ENCODE measurements at places on chromosomes 12 and 14.

DNA sequence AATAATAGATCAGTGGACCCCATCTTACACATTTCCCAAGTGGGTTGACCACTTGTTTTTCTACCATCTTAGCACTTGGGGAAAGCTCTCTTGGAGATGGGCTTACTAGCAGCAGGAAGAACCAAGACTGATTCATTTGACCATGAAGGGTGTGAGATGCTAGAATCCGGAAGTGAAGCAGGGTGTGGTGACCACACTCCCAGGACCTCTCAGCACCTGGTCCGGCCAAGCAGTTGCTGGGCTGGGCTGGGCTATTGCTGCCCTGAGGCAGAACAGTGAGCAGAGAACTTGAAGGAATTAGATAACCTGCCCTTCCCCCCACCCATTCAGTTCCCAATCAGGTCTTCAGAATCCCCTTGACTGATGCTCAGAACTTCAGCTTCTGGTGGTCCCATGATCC lies 24.4 kb downstream of the ADCY6 start:
- DNase-seq, result no peak

DNA sequence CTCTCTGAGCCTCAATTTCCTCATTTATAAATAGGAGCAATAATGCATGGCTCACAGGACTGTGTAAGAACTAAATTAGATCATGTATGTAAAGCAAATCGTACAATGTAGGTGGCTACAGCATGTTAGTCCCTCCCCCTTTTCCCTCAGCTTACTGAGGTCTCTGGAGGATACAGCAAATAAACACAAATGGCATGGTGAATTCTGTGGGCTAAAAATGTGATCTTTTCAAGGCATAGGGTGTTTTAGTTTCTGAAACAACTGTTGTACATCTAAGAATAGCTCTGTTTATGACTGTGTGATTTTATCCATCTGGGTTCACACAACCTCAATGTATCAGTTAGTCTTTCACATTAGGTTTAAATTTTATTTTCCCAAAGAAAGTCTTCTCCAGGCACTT lies 121.2 kb upstream of the PLEKHG7 start:
- no peak for DNase-seq

DNA sequence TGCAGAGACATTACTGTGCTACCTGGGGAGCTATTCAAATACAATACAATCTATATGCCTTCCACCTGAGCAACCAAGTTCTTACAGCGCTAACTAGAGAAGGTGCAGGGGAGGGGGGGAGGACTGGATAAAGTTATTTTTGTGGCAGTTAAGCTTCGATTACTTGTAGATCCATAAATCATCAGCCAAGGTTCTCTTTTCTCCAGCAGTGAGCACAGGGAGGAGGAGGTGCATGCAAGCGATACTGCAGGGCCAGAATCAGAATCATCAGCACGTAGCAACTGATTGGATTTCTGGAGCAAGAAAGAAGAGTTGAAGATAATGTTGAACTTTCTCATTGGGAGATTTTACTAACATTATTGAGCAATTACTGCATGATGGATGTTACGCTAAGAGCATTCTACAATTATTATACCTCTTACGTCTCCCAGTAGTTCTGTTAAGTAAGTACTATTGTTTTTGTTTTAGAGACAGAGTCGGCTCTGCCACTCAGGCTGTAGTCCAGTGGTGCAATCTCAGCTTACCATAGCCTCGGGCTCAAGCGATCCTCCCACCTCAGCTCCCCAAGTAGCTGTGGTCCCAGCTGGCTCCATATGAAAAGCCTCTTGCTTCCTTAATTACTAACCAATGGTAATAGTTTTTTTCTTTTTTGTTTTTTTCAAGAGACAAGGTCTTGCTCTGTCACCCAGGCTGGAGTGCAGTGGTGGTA lies 74.6 kb upstream of the EEA1 start:
- no peak for DNase-seq

- no peak for DNase-seq
These were observed 44.2 kb upstream of the RASSF3 start for GRCh38 chr12:64566122-64566521.

DNA sequence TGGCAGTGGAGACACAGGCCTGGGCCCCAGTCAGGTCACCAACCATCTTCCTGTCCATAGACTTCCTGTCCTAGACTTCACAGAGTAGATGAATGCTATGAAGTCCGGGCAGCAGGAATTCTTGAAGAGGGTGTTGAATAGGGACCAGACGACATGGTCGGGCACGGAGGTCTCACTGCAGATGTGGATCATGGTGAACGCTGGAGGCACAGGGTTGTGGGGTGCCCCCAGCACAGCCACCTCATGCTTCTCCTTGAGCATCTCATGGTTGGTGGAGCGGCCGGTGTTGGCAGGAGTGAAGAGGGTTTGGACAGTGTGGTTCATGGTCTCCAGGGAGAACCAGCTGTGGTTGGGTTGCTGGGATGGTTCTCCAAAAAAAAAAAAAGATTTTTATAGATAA lies 55.8 kb upstream of the AMIGO2 start:
- DNase-seq, result no peak

DNA sequence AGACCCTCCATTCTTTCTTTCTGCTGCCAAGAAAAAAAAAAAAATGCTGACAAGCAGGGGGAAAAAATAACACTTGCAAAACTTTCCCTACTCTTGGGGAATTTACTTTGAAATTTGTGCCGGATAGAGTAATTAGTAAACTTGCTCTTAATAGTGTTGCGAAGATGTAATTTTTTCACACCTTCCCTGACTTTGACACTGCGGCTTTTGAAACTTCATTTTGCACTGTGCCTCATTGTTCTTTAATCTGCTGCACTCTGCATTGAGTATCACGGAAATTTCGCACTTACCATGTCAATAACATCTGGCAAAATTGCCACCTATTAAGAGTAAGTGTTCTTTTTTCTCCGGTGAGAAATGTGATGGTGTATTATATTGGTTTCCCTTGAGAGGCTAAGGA lies 596.1 kb downstream of the VRK1 start:
- DNase-seq, result no peak

DNA sequence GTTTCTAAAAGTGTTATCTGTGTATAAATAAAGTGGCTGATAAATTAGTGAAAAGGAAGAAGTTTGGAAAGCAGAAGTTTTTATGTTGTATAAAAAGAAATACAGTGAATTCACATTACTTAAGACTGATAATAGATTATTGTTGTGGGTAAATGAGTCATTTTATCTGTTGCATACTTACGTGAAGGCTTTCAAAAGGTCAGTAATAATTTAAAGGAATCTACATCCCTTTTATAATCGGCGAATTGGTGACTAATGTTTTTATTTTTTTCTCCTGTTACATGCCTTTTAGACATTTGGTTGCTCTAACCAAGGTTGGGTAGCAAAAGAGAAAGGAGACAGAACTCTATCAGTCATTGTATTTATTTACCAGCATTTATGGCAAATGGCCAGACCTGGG lies 155.9 kb downstream of the SLC41A2 start:
- no peak for DNase-seq

- DNase-seq, result no peak
These were observed 21.5 kb upstream of the PTPRQ start for GRCh38 chr12:80422550-80422949.

DNA sequence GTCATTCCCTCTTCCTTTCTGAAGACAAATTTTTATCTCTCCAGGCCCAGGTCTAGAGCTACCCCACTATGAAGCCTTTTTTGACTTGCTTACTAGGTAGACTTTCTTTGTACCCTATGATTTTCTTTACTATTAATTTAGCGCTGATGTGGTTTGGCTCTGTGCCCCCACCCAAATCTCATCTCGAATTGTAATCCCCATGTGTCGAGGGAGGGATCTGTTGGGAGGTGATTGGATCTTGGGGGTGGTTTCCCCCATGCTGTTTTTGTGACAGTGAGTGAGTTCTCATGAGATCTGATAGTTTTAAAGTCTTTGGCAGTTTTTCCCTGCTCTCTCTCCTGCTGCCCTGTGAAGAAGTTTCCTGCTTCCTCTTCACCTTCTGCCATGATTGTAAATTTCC lies 118.1 kb downstream of the SLC38A1 start:
- DNase-seq, result no peak

DNA sequence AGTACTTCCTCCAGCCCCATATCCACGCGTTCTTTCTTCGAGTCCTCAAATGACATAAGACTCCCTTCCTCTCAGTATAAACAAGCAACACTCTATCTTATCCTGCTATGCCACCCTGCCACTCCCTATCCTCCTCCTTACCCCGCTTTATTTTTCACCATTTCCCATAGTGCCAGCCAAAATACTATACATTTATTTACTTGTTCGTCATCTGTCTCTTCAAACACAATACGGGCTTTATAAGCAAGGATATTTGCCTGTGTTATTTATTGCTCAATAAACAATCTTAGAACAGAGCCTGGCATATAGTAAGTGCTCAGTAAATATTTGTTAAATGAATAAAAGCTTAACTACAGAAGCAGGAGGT lies 444.9 kb downstream of the EGLN3 start:
- DNase-seq, result no peak

GRCh38 chr14:73452341-73453186 lies 5.8 kb downstream of the NUMB start:
- DNase-seq, result no peak

GRCh38 chr12:48351022-48351708 lies 446 bp upstream of the ZNF641 start:
- DNase-seq, result no peak

DNA sequence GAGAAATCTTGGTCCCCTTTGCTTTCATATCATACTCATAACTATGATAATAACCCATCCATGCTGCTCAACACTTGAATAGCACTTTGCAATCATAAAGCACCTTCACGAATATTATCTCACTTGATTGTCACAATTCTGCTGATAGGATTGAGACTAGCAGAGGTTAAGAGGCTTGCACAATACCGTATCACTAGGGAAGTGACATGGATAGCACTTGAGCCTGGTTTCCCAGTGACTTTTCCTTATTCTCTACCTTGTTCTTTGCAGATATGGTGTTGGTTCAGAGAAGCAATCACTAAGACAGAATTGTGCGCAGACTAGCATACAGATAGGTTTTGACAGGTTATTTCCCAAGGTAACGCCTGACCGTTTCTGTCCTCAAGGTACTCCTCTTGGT lies 186.6 kb upstream of the GZMB start:
- DNase-seq, result no peak

- no peak for DNase-seq
These were observed 39.1 kb downstream of the MBIP start for GRCh38 chr14:36281309-36281708.

GRCh38 chr14:36454599-36455240 lies 65.3 kb downstream of the NKX2-1 start:
- DNase-seq, result no peak

DNA sequence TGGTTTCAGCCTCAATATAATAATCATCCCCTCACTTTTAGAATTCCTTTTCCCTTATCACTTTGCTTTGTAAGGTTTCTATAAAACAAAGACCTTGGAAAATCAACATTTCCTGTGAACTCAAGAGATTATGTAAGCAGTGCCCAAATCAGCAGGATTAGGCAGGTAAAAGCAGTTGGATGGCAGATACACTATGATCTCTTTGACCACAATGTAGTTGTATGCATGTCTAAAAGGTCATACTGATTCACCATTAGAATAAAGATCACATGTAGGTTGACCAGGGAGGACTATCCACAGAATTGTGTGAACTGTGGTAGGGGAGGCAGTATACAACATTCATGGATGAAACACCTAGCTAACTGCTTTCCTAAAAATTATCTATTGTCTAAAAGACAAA lies 57.5 kb downstream of the DENND5B start:
- no peak for DNase-seq

DNA sequence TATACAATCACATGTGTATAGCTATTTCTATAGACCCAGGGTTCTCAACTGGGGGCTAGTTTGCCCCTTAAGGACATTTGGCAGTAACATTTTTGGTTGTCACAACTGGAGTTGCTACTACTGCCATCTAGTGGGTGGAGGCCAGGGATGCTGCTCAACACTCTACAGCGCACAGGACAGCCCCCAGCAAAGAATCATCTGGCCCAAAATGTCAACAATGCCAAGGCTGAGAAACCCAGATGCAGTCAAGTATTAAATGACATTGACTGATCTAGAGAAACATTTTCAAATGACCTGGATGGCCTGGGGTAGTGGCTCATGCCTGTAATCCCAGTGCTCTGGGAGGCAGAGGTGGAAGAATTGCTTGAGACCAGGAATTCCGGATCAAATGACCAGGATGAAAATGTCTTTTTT lies 5.8 kb downstream of the WSB2 start:
- no peak for DNase-seq

GRCh38 chr12:32478858-32479725 lies 79.7 kb downstream of the FGD4 start:
- DNase-seq, result no peak

DNA sequence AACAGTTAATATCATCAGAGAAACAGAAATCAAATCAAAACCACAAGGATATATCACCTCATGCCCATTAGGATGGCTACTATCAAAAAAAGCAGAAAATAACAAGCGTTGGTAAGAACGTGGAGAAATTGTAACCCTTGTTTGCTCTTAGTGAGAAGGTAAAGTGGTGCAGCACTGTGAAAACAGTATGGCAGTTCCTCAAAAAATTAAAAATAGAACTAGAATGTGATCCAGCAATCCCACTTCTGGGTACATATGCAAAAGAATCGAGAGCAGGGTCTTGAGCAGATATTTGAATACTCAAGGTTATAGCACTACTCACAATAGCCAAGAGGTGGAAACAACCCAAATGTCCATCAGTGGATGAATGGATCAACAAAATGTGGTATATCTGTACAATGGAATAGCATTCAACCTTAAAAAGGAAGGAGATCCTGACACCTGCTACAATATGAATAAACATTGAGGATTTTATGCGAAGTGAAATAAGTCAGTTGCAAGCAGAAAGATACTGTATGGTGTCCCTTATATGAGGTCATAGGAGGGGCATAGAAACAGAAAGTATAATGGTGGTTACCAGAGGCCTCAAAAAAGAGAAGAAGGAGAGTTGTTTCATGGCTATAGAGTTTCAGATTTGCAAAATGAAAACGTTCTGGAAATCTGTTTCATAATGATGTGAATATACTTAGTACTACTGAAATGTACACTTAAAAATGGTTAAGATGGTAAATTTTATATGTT lies 131.0 kb upstream of the EEA1 start:
- no peak for DNase-seq

- no peak for DNase-seq
These were observed 156.3 kb downstream of the PELI2 start for GRCh38 chr14:56274556-56274955.

DNA sequence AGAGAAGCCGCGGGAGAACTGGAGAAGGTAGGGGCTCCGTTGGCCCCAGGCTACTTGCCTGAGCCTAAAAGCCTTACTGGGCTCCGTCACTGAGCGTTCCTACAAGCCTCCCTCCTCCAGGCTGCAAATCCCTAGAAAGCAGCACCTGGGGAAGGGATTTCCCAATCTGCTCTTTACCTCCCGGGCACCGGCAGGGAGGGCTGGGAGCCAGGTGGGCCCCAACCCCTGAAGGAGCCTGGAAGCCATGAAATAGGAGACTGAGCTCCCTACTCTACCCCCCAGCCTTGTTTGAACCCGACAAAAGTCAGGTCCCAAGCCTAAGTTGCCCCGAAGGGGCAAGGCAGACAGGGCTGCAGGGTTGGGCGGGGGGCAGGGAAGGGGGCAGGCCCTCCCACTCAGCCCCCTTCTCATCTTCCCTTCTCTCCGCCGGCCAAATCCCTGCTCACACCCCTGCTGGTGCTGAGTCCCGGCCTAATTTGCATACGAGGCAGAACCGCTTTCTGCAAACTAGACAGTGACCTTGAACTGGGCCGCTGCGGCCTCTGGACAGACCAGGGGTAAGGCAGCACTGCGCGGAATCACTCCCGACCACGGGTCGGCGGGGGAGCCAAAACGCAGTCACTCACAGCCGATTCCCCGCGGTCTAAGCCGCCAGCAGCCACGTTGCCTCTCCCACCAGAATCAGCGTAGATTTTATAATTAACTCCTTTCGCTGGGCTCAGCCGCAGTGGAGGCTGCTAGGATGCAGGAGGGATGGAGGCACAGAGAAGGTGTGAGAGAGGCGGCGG lies 3.7 kb upstream of the HOXC12 start:
- DNase-seq, result no peak
